ENCODE measurements at places on chromosomes 4 and X.

GRCh38 chr4:8370835-8371595, 69.5 kb downstream of the ACOX3 start:
- no peak for DNase-seq

- peak; percentile 6 for DNase-seq
Measured at GRCh38 chrX:63506320-63506719, 155.2 kb upstream of the SPIN4 start.

DNA sequence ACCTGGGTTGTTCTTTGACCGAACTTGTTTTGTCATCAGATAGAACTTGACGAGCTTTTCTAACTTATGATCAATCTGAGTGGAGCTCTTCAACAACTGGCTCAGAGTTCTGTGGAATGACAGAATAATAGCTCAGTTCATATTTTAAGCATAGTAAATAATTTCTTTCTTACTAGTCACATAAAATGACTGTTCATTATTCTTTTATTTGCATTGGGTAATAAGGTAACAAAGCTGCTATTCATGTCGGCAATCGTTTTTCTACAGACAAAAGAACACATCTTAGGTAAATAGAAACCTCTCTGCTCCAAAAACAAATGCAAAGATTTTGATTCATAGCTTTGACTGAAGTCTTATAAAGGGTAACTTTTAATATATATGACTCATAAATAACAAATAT, 57.3 kb upstream of the CXCL8 start:
- peak; percentile 50 for DNase-seq

GRCh38 chrX:42772874-42773273, 5.1 kb downstream of the PPP1R2C start:
- no peak for DNase-seq

GRCh38 chr4:95049551-95050233, 291.9 kb downstream of the BMPR1B start:
- no peak for DNase-seq

- no peak for DNase-seq
Measured at GRCh38 chr4:12761694-12762093, 722.4 kb downstream of the RAB28 start.

DNA sequence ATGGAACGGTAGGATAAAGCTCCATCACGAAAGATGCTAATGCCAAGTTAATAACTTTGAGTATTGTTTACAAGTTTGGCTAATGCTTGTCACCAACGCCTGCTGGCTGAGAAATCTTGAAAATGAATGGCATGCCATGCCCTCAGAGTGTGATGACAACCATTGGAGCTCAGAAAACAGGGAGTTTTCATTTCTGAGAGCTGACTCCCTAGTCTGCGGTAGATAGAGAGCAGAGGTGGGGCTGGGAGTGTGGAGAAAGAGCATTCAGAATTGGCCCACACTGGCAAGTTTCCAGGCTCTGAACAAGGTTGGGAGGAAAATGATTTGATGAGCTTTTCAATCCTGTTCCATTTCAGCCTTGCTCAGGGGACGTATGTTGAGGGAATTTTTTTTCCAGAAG, 183.9 kb downstream of the CPEB2 start:
- no peak for DNase-seq

GRCh38 chr4:120445186-120445585, 378.5 kb upstream of the MAD2L1 start:
- DNase-seq: no peak

DNA sequence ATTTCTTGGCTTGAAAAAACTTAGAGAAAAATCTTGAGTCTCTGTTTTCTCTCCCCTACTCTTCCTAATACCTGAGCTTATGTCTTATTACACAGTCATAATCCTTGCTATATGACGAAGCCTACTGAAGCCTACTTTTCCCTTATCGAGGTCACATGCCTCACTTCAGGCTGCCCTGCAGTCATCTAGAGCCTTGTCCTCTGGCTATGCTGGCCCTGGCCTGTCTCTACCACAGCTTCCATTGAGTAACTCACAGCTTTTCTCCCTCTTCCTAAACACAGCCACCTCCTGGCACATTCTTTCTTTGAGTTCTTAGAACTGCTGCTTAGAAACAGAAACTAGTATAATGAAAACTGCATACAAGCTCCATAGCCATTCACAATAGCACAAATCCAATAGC, 1698.3 kb downstream of the STIM2 start:
- DNase-seq: no peak

GRCh38 chrX:12999422-12999821, 24.5 kb downstream of the TMSB4X start:
- no peak for DNase-seq

GRCh38 chr4:153346563-153346962, 2.1 kb downstream of the MND1 start:
- no peak for DNase-seq

- DNase-seq: no peak
Measured at GRCh38 chr4:5338531-5338930, 287.3 kb downstream of the STK32B start.

DNA sequence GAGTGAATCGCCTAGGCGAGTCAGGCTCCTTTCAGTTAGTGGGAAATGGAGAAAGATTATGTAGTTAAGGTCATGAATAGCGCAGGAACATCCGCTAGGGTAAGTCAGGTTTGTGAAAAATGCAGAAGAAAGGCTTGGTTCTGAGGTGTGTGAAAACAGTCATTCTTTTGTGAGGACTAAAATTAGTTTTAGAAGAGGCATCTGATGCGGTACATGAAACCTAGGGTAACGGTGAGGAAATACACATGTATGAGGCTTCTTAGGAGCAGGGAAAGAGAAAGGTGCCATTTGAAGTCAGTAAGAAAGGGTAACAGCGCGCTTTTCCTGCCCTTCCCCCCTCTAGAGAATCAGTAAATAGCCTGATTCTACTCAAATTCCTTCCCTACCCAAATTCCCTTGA, 570 bp upstream of the RNF128 start:
- no peak for DNase-seq

DNA sequence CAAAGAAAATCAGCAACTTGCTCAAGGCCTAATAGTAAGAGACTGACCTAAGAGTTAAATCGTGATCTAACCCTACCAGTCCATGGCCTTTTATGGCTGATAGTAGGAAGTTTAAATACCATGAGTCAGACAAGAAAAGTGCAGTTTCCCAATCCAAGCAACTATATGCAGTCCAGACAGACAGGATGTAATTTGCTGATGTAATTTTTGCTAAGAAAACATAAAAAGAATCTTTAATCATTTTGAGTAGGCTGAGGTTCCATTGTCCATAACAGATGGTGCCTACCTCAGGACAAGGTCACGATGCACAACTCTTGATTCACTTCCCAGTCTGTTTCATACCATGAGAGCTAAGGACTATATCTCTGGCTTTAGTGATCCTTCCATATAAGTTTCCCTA, 317.5 kb upstream of the GRIA3 start:
- DNase-seq: peak; percentile 5

DNA sequence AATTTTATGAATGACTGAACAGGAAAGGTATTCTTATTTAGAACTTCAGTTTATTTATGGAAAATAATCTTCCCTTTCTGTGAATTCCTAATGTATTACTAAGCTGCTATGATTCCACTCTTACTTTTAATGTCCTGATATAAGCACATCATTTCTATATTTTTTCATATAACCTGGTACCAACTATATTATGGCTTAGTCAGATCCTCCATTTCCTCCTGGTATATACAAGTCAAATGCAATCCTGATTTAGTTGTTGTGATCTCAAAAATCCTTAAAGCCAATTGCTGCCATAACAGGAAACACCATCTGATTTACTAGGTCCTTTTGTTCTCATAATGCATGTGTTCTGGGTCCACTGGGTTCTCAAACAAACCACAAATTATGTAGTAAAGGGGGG, 26.8 kb downstream of the TRMT2B start:
- no peak for DNase-seq

- DNase-seq: no peak
Measured at GRCh38 chr4:110540982-110541451, 65.1 kb downstream of the ENPEP start.

GRCh38 chr4:56821381-56822243, at the start of gene SPINK2:
Gene SPINK2 (minus strand): TSS chr4:56821701. CDS start chr4:56821662, 39 bp downstream.
- DNase-seq: peak; percentile 36

GRCh38 chr4:53477636-53478035, 100.2 kb downstream of the FIP1L1 start:
- no peak for DNase-seq

- no peak for DNase-seq
Measured at GRCh38 chrX:132815643-132816042, 142.8 kb downstream of the HS6ST2 start.

GRCh38 chr4:146033149-146033548, 94.5 kb upstream of the ZNF827 start:
- no peak for DNase-seq

DNA sequence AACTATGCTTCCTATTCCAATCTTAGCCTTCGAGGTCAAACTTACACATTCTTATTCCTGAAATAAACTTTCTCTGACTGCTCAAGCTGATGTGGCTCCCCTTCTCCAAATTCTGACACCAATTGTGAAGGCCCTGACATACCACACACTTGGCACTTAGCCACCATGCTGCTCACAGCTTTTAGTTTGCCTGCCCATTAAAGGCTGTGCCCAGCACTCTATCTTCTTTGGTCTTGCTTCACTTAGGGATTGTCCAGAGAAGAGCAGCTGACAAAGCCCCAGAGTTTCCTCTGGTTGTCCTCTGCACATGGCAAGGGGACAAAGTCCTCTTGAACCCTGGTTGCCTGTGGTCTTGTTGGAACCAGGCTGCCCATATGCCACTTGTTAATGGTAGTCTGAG, 126.1 kb downstream of the ARHGEF9 start:
- no peak for DNase-seq

DNA sequence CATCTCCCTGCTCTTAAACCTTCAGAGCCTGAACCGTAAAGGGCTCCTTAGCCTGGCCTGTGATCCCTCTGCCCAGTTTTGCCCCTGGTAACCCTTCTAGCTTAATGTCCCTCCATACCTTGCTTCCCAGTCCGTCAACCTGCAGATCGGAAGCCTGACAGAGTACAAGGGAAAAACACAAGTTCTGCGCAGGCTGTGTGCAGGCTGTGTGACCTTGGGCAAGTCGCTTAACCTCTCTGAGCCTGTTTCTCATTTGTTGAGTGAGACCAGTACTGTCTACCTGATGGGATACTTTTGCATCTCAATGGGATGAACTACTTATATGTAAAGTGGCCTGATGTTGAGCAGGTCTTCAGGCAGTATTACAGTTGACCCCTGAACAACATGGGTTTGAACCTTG, 1.7 kb downstream of the NSDHL start:
- DNase-seq: no peak

DNA sequence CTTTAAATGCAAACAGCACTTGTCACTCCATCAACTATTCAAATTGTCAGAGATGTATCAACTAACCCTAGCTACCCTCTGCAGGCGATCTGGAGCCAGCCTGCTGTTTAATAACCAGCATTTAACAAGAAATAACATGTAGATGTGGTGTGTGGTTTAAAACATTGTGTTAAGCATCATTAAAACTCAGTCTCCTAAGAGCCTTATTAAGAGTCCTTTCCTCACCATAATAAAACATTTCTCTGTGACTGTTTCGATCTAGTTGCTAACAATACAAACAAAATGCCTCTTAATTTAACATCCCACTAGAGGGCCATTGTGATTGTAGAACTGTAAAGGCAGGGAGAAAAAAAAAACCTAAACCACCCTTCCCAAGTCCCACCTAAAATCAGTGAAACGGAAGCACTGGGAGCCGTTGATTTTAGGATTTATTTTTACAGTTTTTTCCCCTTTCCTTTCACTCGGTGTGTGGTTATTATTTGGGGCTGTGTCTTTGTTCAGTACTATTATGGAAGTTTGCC, 708.6 kb downstream of the C4orf33 start:
- no peak for DNase-seq

- DNase-seq: no peak
Measured at GRCh38 chrX:103831342-103831802, 685 bp downstream of the RAB9B start.

DNA sequence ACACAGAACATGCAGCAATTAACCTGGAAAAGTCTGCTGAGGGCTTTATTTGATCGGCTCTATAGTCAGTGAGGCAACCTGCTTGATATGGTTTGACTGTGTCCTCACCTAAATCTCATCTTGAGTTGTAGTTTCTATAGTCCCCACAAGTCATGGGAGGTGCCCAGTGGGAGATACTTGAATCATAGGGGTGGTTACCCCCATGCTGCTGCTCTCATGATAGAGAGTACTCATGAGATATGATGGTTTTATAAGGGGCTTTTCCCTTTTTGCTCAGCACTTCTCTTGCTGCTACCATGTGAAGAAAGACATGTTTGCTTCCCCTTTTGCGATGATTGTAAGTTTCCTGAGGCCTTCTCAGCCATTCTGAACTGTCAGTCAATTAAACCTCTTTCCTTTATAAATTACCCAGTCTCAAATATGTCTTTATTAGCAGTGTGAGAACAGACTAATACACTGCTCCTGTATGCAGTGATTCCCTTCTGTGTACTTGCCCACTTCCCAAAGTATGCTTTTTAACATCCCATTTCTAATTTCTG, 78.2 kb downstream of the NPFFR2 start:
- no peak for DNase-seq

DNA sequence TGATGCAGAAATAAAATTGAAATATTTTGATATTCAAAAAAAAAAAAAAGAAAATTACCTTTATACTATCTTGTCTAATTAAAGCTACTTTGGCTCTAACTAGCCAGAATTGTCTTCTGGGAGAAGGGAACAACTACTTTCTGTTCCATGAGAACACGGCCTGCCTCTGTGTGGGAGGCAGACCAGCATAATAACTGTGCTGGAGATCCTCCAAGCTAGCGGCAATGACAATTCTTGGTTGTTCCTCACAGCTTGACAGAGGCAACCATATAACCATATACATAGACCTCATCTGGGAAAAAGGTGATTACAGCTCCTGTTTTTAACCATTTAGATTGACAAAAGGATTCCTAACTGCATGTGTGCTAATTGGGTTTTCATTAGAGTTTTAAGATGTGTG, 95.7 kb downstream of the RBMX2 start:
- DNase-seq: peak; percentile 10

GRCh38 chr4:87003266-87003665, 68.5 kb downstream of the AFF1 start:
- no peak for DNase-seq

- DNase-seq: no peak
Measured at GRCh38 chr4:111628437-111628836, 516.8 kb upstream of the FAM241A start.

DNA sequence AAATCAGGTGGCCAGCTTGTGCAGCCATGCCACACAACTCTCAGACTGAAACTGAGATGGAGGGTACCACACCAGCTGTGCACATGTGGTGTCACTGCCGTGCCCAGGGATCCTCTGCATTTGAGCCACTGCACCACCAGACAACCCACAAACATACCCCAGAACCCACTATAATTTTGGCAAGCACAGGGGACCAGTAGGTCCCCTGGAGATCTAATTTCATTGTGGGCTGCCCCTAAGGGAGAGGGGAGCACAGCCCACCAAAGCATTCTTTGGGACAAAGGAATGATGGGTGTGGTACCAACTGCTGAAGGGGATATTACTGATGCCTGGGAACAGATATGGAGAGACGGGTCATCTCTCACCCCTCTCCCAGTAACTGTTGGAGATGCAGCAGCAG, 140.9 kb downstream of the EFHC2 start:
- DNase-seq: no peak

Data from COLO829 (cell line).